NCI-H146 (cell line): ENCODE measurements at places on chromosomes 13 and 19.
A peak's percentile ranks its signal among the peaks of the same experiment; 100 is the strongest.

- DNase-seq: no peak
These were observed 6.3 kb downstream of the SIGLEC10 start for GRCh38 chr19:51410950-51411748.

DNA sequence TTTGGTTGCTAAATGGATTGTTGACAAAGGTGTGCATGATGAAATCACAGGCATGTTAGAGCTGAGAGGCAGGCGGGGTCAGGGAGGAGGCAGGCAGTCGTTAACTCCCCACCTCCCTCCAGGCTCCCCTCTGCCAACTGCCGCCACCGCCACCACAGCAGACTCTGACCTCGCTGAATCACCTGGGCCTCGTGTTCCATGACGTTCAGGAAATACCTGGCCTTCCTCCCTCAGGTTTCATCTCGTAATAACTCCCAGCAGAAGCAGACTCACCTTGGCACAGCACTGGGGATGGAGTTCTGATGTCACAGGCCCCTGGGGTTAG, 198.5 kb downstream of the KATNAL1 start:
- DNase-seq: peak; percentile 92

- no peak for DNase-seq
These were observed 7.7 kb upstream of the ONECUT3 start for GRCh38 chr19:1745589-1746031.

DNA sequence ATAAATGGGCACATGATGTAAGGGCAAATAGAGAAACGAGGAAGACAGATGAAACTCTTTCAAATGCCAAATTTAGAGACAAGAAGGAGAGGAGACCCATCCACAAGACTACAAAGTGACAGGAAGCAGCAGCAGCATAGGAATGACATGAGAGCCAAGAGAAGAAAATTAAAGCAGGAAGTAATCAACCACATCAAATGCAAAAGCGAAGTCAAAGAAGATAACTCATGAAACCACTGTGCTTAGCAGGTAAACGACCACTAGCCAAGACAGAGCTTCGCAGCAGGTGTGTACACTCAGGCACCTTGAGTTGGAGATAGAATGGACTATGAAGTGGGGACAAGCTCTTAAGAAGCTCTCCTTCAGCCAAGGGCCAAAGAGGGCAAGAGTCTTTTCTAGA, 64.1 kb downstream of the KLF12 start:
- DNase-seq: no peak

DNA sequence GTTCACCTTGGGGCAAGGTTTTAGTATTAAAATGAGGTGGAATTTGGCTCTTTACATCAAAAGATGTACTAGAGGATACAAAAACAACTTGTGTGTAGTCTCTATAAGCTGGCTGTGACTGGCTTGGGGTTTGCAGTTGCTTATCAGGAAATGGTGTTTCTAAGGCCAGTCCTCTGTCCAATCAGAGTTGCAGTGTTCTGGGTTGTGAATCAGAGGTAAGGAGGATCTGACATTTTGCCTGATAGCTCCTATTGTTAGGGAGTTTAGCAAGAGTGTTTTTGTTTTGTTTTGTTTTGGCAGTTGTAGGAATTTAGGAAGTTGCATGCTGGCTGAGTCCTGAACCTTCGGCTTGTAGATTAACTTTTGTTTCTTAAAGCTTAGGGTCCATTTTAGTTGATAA, 20.1 kb upstream of the ESD start:
- DNase-seq: no peak

GRCh38 chr19:44741841-44742329, 6.6 kb upstream of the BCL3 start:
- no peak for DNase-seq

GRCh38 chr13:51156648-51157047, 45.6 kb upstream of the C13orf42 start:
- peak; percentile 22 for DNase-seq

- DNase-seq: no peak
These were observed 107.8 kb downstream of the FOXO1 start for GRCh38 chr13:40558656-40559055.

DNA sequence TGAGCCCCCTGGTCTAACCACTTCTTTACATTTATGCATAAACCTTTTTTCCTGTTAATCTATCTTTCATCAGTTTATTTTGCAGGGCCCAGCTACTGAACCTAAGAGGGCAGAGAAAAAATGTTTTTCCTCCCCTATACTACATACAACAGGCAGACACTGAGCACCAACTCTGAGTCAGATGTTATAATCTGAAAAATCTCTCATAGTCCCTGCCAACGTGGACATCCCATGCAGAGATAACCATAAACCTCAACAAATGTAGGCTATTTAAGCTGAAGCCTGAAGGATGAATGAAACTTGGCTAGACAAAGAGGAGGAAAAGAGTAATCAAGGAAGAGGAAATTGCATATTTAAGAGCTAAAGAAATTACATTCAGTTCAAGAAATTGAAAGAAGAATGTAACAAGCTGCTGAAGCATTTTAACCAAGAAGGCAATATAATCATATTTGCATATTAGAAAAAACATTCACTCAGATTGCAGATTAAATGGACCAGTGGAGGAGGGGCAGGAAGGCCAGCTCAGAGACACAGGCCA, 2.6 kb downstream of the NEK3 start:
- no peak for DNase-seq

DNA sequence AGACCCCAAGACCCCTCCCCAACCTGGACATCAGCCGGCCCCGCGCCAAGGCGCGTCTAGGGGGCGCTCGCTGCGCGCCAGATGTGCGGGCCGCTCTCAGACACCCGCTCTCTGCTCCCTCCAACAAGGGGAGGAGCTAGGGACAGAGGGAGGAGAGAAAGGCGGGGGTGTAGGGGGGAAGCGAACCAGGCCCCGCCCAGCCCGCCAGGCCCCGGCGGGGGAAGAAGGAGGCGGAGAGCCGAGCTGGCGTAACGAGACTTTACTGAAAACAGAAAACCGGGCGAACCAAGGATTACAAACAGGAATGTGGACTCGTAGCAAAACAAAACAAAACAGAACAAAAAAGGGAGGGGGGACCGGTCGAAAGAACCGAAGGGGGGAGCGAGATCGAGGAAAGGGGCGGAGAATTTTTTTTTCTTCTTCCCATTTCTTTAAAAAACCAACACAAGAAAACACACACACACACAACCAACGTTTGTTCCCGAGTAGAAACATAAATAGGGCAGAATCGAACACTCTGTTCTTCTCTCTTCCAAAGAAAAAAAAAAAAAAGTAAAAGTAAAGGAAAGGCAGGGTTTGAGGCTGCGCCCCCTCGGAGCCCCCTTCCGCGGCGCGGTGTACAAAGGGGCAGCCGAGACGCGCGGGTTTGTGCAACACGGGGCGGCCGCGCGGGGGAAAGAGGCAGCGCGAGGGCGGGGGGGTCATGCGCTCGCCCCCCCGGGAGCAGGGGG, 1.7 kb downstream of the JUND start:
- peak; percentile 97 for DNase-seq

DNA sequence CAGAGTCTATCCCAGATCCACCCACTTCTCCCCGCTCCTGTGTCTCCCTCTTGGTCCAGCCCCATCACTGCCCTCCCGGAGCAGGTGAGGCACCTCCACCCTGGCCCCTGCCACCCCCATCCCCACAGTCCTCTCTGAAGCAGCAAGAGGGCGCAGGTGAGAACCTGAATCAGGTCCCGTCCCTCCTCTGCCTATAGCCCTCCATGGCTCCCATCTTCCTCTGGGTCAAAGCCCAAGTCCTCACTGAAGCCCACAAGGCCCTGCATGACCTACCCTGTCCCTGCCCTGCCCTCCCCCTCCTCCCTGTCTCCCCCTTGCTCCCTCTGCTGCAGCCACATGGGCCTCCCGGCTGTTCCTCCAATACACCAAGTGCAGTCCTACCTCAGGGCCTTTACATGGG, 10.8 kb upstream of the ZNRF4 start:
- DNase-seq: no peak

- no peak for DNase-seq
These were observed 28.7 kb downstream of the COL5A3 start for GRCh38 chr19:9981406-9982260.
